Activated T-helper 17 cell treated with anti-CD3 and anti-CD28 coated beads, Interleukin-2, amount 50 U/mL, for 72 hours (primary cell): ENCODE measurements at places on chromosomes 16 and 17. TPM values are rescaled to one million over a fixed set of nuclear protein-coding genes. Genes with fewer than 3 reads are reported as not detected.

DNA sequence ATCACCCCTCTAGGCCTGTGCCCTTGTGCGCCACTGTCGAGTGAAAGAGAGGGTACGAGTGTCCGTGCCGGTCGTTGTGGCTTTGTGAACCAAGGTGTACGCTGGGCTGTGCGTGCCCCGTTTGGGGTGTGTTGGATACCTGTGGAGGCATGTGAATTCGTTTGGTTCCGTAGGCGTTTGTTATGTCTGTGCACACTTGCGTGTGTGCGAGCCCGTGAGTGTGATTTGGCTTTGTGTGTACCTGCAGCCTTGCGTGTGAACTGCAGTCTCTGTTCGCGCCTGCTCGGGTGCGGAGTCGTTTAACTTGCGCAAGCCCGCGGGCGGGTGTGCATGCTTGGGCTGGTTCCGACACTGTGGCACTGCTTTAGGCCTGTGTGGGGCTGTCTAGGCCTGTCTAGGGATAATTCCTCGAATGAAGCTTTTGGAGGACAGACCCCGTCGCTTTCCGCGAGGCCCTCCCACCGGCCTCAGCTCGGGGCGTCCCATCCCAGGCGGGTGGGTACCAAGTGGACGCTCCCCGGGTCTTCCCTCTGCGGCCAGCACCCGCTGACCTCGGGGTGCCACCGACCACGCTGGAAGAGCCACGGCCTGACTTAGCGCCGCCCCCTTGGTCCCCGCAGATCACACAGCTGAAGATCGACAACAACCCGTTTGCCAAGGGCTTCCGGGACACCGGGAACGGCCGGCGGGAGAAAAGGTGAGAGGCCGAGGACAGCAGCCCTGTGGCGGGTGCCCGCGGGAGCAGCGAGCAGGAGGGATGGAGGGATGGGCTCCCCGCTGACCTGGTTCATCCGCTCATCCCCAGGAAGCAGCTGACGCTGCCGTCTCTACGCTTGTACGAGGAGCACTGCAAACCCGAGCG, 4.4 kb downstream of the TBX2 start:
- no peak for ATAC-seq

DNA sequence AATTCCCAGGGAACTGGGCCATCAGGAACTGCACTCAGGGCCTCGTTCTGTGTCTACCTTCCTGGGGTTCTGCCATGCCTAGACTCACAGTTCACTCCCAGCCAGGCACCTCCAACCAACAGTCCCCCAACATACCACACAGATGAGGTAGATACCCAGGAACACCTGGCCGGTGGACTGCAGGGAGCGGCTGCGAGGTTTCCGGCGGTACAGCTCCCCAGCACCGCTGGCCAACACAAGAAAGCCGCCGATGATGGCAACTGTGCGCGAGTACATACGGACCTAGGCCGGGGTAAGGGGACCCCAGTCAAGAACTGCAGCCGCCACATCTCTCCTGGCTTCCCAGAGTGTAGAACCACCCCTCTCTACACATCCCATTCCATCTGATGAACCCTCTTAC, 1.9 kb downstream of the TMEM101 start:
- no peak for ATAC-seq

DNA sequence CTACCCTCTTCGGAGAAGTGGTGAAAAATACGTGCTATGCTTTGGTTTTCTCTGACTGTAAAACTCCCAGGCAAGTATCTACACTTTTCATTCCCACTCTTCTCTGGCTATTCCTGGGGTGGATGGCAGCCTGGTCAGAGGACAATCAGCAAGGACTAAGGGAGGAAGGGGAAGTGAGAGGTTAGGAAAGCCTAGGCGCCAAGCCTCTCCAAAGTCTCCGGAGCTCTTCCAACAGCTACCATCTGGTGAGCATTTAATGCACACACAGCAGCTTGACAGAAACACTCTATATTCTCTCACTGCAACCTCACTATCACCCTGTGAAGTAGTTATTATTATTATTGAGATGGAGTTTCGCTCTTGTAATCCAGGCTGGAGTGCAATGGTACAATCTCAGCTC, 65.1 kb downstream of the WSCD1 start:
- ATAC-seq = no peak

GRCh38 chr17:81013642-81014041, 21.3 kb upstream of the BAIAP2 start:
- ATAC-seq = no peak

DNA sequence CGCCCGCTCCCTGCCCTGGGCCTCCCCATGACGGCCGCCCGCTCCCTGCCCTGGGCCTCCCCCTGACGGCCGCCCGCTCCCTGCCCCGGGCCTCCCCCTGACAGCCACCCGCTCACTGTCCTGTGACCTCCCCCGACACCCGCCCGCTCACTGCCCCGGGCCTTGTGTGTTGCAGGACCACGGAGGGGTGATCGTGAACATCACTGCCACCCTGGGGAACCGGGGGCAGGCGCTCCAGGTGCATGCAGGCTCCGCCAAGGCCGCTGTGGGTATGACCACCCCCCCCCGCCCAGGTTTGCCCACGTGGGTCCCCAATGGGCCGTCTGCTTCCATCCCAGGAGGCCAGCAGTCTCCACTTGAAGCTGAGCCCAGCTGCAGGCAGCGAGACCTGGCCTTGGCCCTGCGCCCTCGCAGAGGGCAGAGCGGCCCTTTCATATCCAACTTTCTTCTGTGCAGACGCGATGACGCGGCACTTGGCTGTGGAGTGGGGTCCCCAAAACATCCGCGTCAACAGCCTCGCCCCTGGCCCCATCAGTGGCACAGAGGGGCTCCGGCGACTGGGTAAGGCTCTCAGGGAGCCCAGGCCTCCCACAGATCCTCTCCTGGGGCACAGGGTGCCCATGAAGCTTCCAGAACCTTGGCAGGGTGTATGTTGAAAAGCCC, 9.0 kb downstream of the DECR2 start:
- no peak for ATAC-seq

GRCh38 chr16:981695-982144, at the start of gene SOX8:
TSS of gene SOX8 (plus strand) at chr16:981770. CDS start at chr16:981923, 153 bp downstream.
- peak; percentile 16 for ATAC-seq

The CASKIN1 gene
- total RNA-seq = 6.6 TPM

The PLCG2 gene
- 6.6 TPM for total RNA-seq
